ENCODE measurements at places on chromosomes 4 and X.
A peak's percentile ranks its signal among the peaks of the same experiment; 100 is the strongest.

DNA sequence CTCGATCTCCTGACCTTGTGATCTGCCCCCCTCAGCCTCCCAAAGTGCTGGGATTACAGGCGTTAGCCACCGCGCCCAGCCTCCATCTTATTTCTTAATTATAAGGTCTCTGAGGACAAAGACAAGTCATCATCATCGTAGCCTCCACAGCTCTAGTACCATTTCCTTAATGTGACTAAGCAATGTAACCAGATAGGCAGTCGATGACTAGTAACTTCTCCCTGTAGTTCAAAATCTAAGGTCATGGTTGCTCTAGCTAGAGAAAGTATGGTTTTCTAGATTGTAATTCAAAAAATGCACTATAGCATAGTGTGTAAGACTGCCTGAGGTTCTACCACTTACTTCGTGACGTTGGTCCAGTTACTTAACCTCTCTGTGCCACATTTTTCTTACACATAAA lies 6.9 kb downstream of the SLC39A8 start:
- DNase-seq = no peak

GRCh38 chrX:140711894-140712293 lies 2.3 kb downstream of the LINC00632 start:
- no peak for DNase-seq

- no peak for DNase-seq
Observed at GRCh38 chr4:159238631-159239030, 135.8 kb downstream of the RAPGEF2 start.

DNA sequence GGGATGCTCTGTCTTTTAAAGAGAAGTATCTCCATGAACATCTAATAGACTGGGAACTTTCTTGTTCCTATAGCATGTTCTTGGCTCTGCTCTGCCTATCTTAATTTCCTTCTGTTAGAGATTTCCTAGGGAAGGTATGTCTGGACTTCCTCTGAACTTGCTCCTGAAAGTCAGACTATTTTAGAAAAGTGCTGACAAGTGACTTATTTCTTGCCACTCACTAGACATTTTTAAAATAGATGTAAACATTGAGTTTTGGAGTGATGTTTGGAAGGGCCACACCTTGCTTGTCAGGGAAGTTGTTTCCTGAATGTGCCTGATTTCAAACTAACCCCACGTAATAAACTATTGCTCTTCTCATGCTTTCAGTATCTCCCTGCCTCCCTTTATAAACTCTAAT lies 62.4 kb upstream of the ATP8A1 start:
- DNase-seq = no peak

- DNase-seq = no peak
Observed at GRCh38 chrX:132609362-132609848, 120.6 kb upstream of the MBNL3 start.

GRCh38 chr4:38504396-38504715 lies 159.6 kb upstream of the KLF3 start:
- no peak for DNase-seq

DNA sequence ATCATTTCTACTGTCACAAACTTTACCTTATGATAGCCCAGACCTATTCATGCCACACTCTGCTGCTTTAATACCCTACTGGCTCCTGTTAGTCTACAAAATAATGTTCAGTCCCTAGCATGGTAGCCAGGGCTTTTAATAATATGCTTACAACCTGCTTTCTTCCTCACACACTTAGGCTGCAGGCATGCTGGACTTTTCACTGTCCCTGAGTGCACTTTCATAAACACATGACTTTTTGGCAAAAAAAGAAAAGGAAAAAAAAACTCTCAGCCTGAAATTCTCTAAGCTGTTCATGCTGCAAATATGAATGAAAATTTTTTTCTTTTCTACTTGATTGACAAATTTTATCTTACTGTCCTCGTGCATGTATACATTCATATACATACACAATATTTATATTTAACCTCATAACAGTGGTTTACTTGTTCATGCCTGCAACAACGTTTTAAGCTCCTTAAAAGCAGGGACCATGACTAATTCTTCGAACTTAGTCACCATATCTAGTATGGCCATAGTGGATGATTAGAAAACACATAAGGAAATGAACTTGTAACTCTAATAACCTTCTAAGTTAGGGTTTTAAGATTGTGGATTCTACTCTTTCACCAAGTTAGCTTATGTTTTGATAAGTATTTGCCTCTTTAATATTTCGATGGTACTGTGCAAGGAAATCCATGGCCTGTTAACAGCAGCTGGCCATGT lies 229.5 kb downstream of the SPCS3 start:
- no peak for DNase-seq

GRCh38 chr4:148057984-148058859 lies 326.3 kb downstream of the ARHGAP10 start:
- DNase-seq = no peak

GRCh38 chrX:45230410-45230809 lies 29.7 kb upstream of the DIPK2B start:
- DNase-seq = no peak

GRCh38 chrX:1584237-1585011 lies 7.0 kb upstream of the AKAP17A start:
- DNase-seq = no peak

DNA sequence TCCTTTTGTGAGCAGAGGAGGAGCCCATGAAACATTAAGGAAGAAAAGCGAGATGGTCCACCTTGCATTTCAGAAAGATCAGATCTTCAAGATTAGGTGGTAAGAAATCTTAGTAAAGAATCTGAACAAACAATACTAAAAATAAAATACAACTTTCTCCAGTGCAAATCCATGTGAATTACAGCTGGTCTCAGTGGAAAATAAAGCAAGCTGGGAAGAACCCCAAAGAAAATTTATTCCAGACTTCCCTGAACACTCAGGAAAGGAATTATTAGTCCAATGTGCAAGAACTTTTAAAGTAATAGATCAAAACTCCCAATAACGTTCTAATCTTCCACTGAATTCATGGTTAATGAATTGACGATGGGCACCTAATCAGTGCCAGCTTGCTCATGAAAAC lies 37.3 kb upstream of the C1QTNF7 start:
- no peak for DNase-seq

DNA sequence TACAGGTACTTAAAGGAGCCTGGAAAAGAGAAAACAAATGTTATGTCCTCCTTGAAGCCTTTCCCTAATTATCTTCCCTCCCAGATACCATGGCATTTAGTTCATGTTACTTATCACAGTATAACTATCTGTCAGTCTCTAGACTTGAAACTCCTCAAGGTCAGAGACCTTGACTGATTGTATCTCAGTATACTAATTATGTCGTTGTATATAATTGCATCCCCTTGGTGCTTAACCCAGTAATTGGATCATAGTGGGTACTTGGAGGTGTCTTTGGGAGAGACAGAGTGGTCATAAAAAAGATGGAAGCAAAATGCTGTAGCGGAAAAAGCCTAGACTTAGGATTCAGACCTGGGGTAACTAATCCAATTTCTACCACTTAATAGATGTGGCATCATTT lies 8.1 kb downstream of the IGBP1 start:
- DNase-seq = no peak

DNA sequence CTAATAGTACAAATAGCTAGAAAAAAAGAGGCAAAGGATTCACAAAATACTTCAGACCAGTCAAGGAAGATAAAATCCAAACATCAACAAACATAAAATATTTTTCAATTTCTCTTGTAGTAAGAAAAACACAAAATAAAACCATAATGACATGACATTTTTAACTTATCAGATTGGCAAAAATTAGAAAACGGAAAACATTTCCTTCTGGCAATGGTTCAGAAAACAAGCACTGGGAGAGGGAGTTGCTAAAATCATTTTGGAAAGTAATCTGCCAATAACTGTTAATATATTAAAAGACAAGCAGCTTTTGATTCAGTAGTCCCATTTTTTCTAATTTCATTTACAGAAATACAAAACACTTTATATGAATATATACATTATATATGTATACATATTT lies 26.1 kb downstream of the TKTL2 start:
- no peak for DNase-seq

GRCh38 chr4:146567396-146567795 lies 45.7 kb upstream of the SLC10A7 start:
- DNase-seq = no peak

DNA sequence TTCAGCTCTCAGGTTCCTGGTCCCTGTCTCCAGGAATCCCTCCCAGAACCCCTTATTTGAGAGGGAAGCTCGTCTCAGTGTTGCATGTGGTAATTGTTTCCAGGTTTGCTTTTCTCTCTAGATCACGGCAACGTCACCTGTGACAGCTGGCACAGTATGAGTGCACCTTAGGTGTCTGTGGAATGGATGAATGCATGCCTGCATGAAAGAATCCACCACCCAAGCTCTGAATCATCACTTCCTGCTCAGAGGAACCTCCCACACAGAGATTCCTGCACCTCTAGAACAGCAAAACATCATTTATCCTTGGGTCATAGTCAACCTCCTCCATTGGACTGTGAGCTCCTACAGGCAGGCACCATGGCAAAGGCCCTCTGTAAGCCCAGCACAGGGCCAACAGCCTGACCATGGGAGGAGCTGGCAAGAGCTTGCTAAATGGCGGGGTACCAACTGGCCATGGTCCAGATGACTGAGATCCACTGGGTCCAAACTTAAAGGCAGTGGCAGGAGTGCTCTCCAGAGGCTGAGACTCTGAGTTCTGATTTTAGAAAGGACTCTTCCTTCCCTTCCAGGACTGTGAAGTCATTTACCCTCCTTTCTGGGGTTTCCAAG lies 116.2 kb downstream of the SLC2A9 start:
- no peak for DNase-seq

DNA sequence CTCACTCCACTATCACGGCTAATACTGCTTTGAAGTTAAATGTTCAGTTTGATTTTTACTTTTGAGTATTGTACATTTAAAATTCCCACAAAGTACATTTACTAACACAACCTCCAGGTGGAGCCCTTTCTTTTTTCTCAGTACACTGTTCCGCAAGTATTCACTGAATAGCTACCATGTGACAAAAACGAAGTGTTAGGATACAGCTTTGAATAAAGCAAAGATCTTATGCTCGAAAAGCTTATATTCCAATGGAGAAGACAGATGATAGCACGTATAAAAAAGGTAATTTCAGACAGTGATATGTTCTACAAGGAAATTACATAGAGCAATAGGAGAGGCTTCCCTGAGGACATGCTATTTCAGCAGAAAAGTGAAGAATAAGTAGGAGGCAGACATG lies 60.7 kb upstream of the ABCG2 start:
- no peak for DNase-seq

DNA sequence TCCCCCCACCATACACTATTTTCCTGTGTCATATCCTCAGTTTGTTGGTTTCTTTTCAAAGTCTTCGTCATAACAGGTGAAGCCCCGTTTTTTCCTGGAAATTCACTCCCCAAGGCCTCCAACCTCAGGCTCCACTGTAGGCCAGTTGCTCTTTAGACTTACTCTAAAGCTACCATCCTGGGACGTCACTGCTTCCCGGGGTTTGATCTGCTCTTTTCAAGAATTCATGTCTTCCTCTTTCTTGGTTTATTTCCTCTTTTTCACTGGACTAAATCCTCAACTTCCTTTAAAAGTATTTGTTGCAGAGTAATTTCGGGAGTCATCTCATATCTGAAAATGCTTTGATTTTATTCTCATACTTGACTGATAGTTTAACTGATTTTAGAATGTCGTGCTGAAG lies 6.5 kb upstream of the SERTM2 start:
- DNase-seq = peak; percentile 56

DNA sequence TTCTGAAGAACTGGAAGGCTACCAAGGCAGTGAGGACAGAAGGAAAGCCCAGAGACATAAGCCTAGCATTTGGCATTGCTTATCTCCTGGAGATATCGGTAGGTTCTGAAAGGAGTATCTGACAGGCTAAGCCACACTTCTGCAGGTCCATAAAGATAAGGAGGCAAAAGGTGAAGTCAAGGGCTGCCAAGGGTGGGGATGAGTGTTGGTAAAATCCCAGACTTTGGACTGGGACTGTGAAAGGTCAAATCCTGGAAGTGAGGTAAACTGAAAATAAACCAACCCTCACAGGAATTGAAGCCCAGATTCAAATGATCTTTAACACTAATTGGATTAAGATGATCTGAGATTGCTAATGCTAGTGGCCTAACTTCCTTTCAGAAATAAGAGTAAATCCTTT lies 27.4 kb downstream of the GK start:
- DNase-seq = no peak

GRCh38 chr4:186134257-186134656 lies 29.8 kb downstream of the FAM149A start:
- no peak for DNase-seq

- no peak for DNase-seq
Observed at GRCh38 chr4:158333820-158334219, 123.5 kb downstream of the TMEM144 start.

DNA sequence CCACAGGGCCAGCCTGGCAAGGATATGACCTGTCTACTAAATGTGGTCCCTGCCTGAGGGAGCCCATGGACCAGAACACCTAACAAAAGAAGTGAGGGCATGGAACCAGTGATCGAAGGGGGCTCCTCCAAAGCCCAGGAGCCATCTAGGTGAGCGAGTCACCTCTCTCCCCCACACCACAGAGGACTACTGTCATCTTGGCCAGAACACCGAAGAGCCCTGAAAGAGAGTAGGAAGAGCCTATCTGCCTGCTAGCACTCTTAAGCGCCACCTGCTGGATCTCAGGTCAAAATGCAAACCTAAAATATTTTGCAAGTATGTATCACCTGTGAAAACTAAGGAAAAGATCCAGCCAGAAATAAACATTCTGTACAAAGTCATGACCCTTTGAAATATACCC lies 137.9 kb upstream of the ZXDB start:
- no peak for DNase-seq

Data from sigmoid colon (tissue), 7 donors.